ENCODE measurements at places on chromosomes 7 and 10.

GRCh38 chr7:107697321-107698049, 36.9 kb downstream of the SLC26A4 start:
- DNase-seq: no peak

GRCh38 chr7:97732565-97733275, 834 bp downstream of the TAC1 start:
- no peak for DNase-seq

- no peak for DNase-seq
These were observed 80.4 kb upstream of the GARIN1A start for GRCh38 chr7:128591705-128592104.

GRCh38 chr10:3784510-3785250, at the start of gene KLF6:
Gene KLF6, minus strand, starts transcription at chr10:3785209. Its CDS starts 195 bp downstream, at chr10:3785014.
- DNase-seq: peak; percentile 62

DNA sequence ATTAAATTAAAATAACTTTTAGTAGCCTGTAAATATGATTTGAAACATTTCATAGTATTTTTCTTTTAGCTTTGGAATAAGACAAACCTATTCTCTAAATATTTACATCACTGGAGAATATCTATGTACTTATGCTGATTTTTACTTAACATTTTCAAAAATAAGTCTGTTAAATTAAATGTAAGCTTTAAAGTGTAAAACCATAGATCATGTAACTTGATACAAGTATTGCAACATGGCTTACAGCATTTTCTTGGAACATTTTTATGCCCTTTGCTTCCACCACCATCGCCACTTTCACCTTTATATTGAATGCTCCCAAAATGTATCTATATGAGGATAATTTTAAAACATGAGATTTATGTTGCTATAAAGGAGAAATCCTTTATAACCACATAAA, 427.1 kb downstream of the GFRA1 start:
- DNase-seq: no peak

DNA sequence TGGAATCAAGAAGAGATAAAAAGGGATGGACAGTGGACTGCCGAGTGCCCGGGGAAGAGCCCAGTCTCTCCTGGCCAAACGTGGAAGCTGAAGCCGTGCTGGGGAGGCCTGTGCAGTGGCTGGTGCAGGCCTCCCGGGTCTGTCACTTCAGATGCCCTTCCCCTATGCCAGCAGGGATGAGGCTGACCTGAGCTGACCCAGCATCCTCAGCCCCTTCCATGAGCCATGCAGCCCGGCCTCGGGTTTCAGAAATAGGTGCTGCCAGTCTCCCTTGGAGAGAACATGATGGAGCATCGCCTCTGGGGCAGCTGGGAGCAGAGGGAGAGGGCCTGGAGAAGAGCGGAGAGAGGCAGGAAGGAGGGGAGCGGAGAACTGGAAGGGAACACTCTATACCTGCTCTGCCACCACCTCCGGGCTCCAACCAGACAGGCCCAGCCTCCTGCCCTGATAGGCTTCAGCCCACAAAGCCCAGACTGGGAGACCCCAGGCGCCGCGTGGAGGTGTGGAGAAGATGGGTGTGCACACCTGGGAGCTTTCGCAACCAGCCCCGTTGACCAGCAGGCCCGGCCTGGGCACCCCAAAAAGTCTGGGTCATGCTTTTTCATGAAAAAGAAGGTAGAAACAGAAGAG, 68.6 kb upstream of the PPP2R2D start:
- DNase-seq: no peak

GRCh38 chr7:27462575-27463270, 200.0 kb downstream of the HIBADH start:
- no peak for DNase-seq

DNA sequence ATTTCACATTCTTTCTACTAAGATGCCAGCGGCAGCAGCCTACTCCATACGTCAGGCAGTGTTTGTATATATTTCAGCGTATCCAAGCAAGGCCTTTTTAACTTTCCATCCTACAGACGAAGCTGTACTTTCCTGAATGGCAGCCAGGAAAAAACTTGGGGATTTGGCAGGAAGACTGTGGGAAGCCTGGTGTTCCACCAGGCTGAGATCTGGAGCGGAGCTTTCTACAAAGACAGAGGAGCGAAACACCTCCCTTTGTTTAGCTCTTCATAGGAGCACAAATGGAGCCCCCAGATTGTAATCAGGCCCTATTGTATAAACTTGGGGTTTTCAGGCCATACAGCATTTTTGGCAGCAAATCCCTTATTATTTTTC, 143.8 kb downstream of the TES start:
- DNase-seq: no peak

DNA sequence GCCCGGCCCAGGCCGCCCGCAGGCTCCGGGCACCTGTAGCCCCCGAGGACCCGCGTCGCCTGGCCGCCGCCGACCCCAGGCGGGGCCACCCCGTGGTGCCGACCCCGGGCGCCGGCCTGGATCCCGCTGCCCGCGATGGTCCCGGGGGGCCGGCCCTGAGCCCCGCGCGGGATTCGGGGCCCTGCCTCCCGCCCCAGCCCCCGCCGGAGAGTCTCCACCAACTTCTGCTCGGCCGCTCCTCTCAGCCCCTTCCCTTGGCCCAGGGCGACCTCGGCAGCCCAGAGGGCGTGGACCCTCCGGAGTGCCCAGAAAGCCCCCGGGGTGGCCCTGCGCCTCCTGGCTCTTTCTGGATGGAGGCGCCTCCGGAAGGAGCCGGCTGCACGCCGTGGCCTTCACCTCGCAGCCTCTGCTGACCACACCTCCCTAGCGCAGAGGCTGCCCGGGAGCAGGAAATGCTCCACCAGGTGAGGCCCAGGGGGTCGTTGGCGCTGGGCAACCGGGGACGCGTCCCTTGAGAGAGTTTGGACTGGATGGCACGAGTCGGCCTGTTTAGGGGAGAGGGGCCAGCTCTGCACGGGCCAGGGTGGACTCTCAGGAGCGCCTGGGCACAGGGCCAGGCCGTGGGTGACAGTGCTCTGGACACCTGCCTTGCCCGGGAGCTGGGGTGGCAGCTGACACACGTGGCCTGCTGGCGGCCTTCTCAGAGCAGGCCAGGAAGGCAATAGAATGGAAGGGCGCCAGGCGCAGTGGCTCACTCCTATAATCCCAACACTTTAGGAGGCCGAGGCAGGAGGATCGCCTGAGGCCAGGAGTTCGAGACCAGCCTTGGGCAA, 529 bp downstream of the ZNF853 start:
- DNase-seq: no peak

GRCh38 chr7:132618956-132619305, 42.7 kb upstream of the PLXNA4 start:
- DNase-seq: no peak

DNA sequence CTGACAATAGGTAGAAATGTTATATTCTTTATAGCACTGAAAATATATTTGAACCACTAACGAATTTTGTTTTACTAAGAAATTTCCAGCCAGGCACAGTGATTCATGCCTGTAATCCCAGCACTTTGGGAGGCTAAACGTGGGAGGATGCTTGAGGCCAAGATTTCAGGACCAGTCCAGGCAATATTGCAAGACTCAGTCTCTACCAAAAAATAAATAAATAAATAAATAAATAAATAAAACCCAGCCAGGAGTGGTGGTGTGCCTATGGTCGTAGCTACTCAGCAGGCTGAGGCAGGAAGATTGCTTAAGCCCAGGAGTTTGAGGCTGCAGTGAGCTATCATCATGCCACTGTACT, 39.8 kb downstream of the PIP4K2A start:
- DNase-seq: no peak

DNA sequence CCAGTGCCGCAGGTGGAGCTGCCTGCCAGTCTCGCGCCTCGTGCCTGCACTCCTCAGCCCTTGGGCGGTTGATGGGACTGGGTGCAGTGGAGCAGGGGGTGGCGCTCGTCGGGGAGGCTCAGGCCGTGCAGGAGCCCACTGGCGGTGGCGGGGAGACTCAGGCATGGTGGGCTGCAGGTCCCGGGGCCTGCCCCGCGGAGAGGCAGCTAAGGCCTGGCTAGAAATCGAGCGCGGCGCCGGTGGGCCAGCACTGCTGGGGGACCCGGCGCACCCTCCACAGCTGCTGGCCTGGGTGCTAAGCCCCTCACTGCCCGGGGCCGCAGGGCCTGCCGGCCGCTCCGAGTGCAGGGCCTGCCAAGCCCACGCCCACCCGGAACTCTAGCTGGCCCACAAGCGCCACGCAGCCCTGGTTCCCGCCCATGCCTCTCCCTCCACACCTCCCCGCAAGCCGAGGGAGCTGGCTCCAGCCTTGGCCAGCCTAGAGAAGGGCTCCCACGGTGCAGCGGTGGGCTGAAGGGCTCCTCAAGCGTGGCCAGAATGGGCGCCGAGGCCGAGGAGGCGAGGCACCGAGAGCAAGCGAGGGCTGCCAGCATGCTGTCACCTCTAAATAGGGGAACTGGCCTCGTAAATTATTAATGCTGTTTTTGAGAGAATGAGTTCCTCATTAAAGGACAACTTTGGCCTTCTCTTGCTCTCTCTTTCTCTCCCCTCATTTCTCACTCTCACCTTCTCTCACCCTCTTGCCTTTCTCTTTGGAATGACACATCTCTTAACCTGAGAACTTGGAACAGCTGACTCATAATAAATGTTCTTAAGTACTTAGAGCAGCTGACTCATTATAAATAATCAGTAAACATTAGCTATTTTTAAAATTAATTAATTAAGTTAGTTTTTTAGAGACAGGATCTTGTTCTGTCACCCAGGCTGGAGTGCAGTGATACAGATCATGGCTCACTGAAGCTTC, 4.9 kb downstream of the ACADSB start:
- no peak for DNase-seq

GRCh38 chr7:80937336-80937735, 18.5 kb upstream of the SEMA3C start:
- no peak for DNase-seq

- DNase-seq: no peak
These were observed 17.3 kb downstream of the DAGLB start for GRCh38 chr7:6430271-6430940.

GRCh38 chr10:11351801-11352200, 259.6 kb downstream of the USP6NL start:
- no peak for DNase-seq
